ENCODE measurements at places on chromosomes 16 and 17.
A peak's percentile ranks its signal among the peaks of the same experiment; 100 is the strongest.

DNA sequence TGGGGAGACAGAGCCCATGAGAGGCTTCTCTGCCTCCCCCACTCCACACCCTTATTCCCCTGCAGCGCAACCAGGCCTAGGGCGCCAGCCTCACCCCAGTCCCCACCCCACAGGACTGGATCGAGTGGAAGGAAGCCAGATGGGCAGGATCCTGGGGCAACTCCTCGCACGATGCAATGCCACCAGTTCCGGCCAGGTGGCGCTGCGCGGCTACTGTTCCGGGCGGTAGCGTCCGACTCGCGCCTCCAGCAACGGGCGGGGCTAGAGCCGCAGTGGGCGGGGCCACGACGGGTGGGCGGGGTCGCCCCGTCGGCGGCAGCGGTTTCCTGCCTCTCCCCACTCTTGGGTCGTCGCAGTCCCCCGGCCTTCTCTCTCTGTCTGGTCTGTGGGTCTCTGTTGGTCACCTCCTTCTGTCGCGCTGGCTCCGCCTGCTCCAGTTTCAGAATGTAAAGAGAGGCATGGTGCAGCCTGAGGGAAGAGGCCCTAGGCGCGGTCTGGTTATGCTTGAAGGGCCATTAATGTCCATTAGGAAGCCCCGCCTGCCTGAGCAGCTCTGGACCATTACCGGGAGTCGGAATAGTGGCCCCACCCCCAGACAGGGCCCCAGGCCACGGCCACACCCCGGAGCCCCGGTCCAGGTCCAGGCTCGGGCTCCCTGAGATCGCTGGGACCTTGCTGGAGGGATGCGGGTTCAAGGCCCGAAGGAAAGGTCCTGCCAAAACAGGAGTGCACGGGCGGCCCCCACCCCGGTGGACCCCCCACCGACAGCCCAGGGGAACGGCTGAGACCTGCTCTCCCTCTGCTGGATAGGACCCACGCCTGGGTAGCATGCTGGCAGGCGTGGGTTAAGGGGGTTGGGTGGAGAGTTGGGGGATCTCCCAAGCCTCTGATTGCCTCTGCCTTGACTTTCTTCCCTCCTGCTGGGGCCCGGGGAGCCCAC lies 3.3 kb upstream of the NHERF2 start:
- peak; percentile 94 for DNase-seq

DNA sequence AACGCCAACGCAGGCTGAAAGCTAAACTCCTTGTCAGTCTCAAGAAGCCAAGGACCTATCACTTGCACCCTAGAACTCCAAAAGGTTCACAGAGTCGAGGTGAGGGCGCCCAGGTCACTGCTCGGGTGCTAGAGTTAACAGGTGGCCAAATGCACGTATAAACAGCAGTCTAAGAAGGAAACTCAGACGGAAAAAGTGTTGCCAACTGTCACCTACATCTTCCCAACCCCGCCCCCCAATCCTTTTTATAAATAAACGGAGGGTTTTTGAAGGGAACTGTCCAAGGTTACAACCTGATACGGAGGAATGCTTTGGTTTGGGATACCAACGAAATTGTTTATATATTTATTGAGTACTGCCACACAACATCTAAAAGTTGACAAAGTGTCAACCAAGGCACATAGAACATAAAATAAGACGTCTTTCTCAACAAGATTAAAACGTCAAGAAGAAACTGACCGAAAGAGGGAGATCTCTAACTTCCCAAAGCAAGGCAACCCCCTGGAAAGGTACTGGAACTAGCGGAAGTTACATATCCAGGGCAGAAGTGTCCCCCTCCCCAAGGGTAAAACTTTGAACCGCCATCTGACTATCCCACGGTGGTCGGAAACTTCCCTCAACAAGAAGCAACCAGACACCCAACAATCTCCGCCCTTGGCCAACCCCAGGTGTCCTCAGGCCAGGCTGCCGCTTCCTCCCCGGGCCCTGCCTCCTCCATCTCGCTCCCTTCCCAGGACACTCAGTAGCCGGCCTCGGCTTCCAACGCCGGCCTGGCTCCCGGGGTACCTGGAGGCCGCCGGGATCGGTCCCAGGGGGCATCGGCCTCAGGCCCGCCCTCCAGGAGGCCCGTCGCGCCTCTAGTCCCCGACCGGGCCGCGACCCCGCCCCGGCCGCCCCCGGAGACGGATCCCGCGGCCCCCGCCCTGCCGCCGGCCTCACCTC lies 982 bp downstream of the SPAG9 start:
- peak; percentile 41 for DNase-seq

- DNase-seq = no peak
These were observed 37.4 kb downstream of the SRL start for GRCh38 chr16:4204521-4204920.

GRCh38 chr16:55372792-55373488 lies 48.9 kb downstream of the IRX6 start:
- peak; percentile 29 for DNase-seq

DNA sequence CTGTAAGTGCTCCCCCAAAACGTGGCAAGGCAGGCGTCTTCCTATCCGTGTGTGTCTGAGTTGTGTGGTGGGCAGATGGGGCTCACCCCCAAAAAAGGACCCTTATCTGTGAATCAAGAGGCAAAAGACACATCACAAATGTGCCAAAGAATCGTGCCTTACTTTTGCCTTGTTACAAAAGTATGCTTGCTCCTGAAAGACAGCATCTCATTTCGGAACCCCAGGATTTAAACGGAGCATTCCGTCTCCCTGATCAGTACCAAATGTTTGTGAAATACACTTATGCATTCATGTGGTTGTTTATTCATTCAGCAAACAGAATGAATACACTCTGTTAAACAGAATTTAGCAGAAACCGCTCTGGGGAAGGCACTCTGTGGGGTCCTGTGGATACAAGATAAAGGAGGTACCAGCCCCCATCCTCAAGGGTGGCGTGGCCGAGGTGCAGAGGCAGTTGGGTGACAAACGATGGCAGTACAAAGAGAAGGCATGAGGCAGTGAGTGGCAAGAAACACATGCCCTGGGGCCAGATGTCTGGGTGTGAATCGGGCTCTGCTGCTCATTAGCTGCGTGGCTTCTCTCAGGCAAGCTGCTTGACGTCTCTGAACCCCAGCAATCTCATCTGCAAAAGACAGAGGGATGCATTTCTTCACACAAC lies 654 bp downstream of the WFDC1 start:
- no peak for DNase-seq

DNA sequence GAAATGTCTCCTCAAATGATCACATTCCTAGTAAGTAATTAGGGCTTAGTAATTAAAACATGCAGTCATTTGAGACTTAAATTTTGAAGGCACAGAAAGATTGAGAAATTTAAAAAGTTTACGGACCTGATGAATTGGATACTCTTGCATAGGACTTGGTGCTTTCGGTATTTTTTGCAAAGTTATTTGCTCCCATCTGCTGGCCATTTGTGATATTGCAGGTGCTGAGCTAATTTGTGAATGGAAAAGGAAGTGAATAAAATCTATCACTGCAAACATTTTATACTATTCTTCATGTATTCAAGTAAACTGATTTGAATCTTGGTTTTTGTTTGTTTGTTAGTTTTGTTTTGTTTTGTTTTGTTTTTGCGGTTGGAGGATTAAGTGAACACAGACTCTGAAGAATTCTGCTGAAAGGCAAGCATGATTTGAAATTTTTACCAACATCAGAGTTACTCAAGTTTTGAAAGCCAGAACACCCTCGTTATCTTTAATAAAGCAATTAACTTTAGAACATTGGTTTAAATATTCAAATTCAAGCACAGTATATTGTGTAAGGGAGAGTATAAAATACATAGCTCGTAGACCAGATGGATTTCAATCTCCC lies 689.5 kb upstream of the RBFOX1 start:
- no peak for DNase-seq

DNA sequence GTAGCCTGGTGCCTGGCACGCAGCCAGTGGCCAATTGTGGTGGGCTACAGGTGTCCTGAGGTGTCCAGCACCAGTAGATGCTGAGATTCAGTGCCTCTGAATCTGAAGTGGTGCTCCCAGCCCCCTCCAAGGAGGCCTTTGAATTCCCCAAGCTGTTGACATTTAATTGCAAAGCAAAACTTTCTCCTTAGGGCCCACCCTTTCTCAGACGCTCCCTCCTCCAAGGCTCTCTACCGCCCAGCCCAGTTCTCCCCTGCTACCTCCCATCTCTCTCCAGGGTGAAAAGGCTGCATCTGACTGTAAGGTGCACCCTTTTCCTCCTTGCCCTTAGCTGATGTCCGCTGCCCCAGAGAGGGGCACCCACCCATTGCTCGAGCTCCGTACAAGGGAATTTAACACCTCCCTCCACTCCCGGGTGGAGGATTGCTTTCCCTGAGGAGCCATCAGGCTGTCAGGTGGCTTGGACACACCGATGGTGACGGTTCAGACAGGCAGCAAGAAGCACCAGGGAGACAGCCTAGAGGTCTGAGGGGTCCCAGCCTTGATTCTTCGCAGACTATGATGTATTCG lies 1.7 kb downstream of the BEAN1 start:
- DNase-seq = no peak

DNA sequence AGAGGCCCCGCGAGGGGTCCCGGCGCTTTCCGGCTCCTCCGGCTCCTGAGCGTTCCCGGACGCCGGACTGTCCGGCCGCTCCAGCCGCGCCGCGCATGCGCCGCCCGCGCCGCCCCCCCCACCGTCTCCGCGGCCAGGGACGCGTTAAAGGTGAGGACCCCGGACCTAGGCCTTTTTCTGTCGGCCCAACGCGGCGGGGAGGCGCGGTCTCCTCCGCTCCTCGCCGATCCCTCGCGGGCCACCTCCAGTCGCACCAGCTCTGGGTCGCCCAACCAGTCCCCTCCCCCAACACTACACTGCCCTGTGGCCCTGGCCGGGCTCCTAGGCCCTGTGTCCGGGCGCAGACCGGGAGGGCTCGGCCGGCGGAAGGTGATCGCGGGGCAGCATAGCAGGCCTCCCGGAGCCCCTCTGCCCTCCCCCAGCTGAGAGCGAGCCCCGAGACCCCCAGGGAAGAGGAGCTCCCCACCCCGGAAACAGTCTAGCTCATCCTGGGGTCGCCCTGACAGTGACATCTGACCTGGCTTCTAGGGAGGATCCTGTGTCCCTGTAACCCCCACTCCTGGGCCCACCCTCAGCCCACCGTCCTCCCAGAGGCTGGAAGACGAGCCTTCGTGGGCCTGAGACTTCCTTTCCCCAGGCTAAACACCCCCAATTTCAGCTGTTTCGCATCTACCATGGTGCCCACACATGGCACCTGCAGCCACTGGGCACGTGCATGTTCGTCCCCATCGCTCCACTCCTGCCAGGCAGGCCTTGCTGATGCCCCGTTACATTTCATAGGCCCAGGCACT lies 14.7 kb upstream of the BCAR1 start:
- peak; percentile 75 for DNase-seq

GRCh38 chr17:51362811-51363585 lies 102.7 kb downstream of the UTP18 start:
- DNase-seq = no peak

- peak; percentile 29 for DNase-seq
These were observed 12.8 kb downstream of the PIMREG start for GRCh38 chr17:6456914-6457687.

- DNase-seq = no peak
These were observed 15.7 kb downstream of the HELZ start for GRCh38 chr17:67229109-67229955.

- DNase-seq = no peak
These were observed 52.8 kb downstream of the NDEL1 start for GRCh38 chr17:8488491-8488890.

- DNase-seq = no peak
These were observed 3.5 kb upstream of the CAMKK1 start for GRCh38 chr17:3896108-3896967.

DNA sequence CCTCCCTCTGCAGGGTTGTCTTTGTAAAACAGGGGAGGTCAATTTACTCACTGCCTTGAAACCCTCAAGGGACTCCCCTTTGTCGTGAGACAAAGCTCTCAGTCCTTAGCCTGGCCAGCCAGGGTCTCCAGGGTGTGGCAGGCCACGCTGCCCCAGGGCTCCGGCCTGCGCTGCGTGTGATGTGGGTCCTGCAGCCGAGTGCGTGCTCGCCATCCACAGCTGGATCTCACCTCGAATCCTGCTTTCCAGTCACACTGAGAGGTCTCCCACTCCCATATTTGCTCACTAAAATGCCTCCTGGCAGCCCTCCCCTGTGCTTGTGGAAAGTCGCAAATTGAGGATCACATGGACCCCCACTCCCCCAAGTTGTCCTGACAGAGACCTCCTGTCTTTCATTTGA lies 10.0 kb upstream of the CLEC18C start:
- no peak for DNase-seq

GRCh38 chr17:74601944-74602572 lies 10.0 kb upstream of the CD300LD start:
- DNase-seq = no peak

GRCh38 chr17:49393491-49394255 lies 21.0 kb downstream of the PHB1 start:
- no peak for DNase-seq

DNA sequence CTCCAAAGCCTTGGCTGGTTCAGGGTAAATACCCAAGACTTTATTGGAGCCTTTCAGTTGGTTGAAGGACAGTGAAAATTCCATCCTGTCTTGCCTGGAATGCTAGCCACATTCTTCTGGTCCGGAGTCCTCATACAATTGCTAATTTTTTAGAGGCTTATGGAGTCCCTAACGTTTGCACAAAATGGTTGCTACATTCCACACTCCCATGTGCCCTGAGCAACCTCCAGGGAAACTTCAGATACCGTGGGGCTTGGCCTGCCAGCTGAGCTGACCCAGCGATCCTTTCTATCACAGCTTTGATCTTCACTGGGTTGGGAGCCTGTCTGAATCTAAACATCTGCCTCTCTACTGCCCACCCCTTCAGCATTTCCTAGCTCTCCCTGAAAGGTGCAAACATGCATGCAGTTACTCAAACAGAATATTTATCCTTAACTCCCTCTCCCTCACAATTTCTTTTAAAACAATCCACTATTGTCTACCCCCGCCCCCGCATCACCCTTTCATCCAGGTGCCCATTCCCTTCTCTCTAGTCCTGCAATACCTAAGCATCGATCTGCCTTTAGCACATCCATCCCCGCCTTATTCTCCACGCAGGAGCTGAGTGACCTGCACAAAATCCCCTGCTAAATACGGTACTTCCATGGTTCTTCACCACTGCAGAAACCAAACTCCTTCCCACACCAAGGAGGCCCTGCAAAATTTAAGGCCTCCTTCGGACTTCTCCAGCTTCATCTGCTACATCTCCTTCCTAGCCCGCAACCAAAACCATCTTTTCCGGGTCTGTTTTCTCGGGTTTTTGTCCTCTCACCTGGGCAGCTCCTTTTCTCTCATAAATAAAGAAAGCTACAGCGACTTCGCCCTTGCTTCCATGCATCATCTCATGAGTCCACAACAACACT lies 810 bp upstream of the GAN start:
- DNase-seq = no peak

- peak; percentile 80 for DNase-seq
These were observed 11.2 kb downstream of the SPNS3 start for GRCh38 chr17:4444782-4445473.

DNA sequence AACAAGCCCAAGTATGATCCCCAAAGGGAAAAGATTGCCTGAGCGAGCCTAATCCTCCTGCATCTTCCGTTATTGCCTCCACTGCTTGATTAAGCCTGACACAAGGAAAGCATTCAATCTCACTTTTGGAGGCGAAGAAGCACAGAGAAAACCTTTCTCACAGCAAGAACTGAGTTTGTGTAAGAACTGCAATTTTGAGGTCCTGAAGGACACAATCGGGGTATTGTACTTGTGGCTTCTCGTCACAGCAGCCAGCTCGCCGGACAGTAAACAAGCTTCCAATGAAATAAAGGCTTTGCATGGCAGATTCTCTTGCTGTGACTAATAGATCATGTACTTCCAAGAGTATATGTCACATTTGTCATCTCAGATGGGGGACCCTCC lies 18.7 kb upstream of the FOXF1 start:
- no peak for DNase-seq

GRCh38 chr17:15946611-15947120 lies 1.7 kb downstream of the ADORA2B start:
- DNase-seq = no peak
